ENCODE measurements at places on chromosomes 4 and X.

DNA sequence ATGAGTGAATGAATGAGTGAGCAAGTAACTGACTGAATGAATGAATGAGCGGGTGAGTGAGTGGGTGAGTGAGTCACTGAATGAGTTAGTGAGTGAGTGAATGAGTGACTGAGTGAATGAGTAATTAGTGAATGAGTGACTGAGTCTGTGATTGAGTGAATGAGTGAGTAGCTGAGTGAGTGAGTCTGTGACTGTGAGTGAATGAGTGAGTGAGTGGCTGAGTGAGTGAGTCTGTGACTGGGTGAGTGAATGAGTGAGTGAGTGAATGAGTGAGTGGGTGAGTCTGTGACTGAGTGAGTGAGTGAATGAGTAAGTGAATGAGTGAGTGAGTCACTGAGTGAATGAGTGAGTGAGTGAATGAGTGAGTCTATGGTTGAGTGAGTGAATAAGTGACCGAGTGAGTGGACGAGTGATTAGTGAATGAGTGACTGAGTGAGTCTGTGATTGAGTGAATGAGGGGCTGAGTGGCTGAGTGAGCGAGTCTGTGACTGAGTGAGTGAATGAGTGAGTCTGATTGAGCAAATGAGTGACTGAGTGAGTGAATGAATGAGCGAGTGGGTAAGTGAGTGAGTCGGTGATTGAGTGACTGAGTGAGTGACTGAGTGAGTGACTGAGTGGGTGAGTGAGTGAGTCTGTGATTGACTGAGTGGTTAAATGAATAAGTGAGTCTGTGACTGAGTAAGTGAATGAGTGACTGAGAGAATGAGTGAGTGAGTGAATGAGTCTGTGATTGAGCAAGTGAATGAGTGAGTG lies 223.0 kb upstream of the PSAPL1 start:
- DNase-seq: no peak

DNA sequence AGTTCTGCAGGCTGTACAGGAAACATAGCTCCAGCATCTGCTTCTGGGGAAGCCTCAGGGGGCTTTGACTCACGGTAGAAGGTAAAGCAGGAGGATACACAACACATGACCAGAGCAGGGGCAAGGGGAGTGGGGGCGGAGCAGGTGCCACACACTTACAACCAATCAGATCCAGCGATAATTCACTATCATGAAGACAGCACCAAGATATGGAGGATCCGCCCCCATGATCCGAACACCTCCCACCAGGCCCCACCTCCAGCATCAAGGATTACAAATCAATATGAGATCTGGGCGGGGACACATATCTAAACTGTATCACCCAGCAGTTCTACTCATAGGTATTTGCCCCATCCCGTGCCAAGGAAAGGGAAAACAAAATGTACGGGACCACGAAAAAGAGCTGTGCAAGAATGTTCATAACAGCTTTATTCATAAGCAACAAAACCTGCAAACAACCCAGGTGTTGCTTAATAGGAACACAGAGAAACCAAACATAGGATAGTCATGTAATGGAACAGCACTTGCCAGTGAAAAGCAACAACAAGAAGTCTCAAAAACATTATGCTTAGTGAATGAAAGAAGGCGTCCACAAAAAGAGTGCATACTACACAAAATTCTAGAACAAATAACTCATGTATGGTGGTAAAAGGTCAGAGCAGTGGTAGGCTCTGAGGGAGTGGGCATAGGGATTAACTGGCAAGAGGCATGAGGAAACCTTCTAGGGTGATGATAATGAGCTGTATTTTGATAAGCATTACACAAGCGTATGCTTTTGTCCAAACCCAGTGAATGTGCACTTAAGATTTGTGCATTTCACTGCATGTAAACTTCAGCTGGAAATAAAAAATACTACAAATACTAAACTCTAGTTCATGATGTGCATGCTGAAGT lies 130.9 kb upstream of the FAM9B start:
- no peak for DNase-seq

- DNase-seq: no peak
Observed at GRCh38 chr4:149902242-149902641, 86.6 kb upstream of the IQCM start.

- DNase-seq: no peak
Observed at GRCh38 chr4:10962246-10962645, 277.7 kb upstream of the CLNK start.

GRCh38 chrX:10903523-10903922 lies 207.6 kb upstream of the HCCS start:
- DNase-seq: no peak

GRCh38 chrX:152642931-152643564 lies 5.4 kb downstream of the GABRQ start:
- DNase-seq: no peak

- no peak for DNase-seq
Observed at GRCh38 chr4:7747566-7747965, 192.1 kb downstream of the AFAP1 start.

- no peak for DNase-seq
Observed at GRCh38 chr4:141922236-141922635, 285.9 kb downstream of the IL15 start.

DNA sequence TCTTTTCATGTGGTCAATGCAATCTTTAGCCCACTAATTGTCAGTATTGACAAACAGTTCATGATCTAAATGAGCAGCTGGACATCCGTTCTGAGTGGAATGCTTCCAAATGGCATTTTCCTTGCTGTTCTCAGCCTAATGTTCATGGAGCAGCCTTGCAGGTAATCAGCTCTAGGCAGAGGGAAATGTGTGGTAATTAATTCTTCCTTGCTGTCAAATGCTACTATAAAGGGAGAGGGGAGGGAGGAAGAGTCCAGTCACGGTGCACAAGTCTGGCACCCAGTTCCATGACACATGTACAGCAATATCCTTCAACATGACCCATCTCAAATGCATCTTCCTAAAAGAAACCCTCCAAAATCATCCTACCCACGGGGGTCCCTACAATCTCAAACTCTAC lies 88.5 kb downstream of the LDB2 start:
- no peak for DNase-seq

- DNase-seq: no peak
Observed at GRCh38 chr4:158721680-158722079, 1.5 kb downstream of the PPID start.
